ENCODE measurements at places on chromosomes 3 and 15.

- no peak for DNase-seq
Observed at GRCh38 chr3:189547448-189547847, 83.7 kb upstream of the TP63 start.

DNA sequence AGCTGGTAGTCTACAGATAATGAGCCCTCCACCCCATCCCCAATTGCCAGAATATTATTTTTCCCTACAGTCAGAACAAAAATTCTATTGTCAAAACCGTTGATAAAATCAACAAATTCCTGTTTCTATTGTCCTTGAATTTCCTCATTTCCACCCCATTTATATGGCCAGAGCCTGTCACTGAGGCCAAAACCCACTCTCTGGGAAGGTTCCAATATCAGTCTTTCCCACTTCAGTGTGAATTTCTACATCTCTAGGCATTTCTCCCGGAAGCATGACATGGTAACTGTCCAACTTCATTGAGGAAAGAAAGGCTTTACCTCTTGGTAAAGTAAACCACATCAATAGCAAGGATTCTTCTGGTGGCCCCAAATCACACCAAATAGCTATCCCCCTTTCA, 41.6 kb downstream of the C2CD4A start:
- no peak for DNase-seq

DNA sequence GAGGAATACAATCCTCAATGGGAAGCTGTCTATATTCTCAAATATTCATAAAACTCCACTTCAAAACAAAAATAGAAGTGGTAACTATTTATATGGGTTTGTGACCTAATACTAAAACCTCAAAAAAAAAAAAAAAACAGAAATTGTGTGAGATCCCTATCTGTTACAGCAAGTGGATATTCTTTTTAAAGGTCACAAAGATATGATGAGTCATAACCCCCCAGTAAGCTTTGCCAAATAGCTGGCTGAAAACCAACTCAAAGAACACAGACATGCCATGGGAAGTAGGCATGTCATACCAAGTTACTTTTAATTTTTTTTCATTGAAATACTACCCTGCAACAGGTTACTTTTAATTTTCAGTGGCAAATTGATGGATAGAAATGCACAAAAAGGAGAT, 62.5 kb downstream of the CBLB start:
- DNase-seq, result no peak

DNA sequence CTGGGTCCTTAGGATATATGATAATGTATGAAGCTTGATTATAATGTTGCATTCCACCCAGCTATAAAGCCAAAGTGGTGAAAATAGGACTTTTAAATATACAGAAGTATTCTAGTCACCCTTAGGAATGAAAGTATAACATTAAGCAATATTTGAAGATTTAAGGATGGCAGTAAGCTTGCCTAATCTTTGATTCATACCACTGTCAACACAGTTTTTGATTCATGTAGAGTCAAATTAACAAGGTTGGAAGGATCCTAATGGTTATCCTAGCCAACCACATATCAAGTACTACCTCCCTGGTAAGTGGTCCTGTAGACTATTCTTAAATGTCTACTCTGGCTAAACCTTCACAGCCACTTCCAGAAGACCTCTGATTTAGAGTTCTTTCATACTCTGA, 18.6 kb downstream of the ARIH1 start:
- DNase-seq, result no peak

GRCh38 chr3:83033133-83033532, 1271.7 kb upstream of the GBE1 start:
- DNase-seq, result peak; percentile 50

DNA sequence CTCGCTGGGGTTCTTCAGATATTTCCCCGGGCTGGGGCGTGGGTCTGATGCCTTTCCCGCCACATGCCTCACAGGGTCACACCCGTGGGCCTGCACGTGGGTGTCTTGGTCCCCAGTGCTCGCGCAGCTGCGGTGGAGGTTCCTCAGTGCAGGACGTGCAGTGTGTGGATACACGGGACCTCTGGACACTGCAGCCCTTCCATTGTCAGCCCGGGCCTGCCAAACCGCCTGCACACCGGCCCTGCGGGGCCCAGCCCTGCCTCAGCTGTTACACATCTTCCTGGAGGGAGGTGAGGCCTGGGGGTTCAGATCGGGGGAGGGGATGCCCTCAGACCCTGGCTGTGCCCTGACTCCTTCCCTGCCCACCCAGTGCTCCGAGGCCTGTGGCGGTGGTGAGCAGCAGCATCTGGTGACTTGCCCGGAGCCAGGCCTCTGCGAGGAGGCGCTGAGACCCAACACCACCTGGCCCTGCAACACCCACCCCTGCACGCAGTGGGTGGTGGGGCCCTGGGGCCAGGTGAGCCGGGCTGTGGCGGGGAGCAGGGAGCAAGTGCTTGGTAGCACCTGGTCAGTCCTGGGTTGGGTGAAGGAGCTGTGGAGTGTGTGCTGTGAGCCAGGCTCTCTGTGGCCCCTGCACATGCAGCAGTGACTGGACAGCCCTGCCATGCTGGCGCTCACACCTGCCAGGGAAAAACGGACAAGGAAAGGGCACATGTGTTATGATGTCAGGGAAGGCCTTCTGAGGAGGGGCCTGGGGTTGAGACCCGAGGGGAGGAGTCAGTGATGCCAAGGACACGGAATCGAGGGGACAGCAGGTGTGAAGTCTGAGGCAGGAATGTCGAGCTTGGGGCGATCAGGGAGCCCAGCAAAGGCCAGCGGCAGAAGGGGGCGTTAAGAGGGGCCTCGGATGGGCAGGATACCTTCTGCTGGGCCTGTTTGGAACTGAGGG, 88.9 kb downstream of the TBC1D2B start:
- no peak for DNase-seq

DNA sequence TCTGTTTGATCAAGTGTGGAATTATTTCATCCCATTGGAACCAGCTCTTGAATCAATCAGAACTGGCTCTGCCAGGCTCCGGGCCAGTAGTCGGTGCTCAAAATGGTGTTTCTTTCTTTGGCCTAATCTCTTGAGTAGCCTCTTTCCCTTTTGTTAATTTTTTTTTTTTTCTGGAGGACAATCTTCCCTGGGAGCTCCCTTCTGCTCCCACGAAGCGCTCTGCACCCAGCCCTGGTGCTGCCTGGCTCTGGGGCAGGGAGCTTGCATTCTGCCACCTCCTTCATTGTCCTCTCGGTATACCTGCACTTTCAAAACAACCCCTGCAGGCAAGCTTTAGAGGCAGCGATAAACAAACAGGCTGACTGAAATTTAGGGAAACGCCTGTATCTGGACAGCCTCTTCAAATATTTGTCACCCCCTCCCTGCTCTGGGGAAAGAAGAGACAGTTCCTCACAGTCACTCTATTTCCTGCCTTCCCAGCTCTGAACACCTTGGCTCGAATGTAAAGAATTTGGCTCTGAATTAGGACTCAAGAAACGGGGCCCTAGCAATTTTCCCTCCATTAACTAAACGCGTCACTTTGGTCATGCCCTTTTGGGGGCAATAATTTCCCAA, 1.1 kb upstream of the THSD4 start:
- DNase-seq, result peak; percentile 12

DNA sequence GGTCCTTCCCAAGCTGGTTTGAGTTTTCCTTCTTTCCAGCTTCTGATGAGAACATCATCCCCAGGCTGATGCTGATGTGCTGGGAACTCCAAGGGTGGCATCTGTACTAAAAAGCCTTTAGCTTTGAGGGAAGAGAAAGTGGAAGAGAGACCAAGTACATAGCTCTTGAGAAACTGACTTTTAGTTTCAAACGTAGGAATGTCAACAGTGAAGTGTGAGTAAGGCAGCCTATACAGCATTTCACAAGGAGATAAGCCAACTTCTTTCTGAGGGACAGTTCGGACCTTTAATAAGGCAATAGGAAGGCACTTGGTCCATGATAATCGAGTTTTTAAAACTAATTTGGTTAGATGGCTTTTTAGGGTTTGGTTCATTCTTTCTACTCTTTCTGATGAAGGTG, 53.7 kb downstream of the DLG1 start:
- DNase-seq, result no peak

DNA sequence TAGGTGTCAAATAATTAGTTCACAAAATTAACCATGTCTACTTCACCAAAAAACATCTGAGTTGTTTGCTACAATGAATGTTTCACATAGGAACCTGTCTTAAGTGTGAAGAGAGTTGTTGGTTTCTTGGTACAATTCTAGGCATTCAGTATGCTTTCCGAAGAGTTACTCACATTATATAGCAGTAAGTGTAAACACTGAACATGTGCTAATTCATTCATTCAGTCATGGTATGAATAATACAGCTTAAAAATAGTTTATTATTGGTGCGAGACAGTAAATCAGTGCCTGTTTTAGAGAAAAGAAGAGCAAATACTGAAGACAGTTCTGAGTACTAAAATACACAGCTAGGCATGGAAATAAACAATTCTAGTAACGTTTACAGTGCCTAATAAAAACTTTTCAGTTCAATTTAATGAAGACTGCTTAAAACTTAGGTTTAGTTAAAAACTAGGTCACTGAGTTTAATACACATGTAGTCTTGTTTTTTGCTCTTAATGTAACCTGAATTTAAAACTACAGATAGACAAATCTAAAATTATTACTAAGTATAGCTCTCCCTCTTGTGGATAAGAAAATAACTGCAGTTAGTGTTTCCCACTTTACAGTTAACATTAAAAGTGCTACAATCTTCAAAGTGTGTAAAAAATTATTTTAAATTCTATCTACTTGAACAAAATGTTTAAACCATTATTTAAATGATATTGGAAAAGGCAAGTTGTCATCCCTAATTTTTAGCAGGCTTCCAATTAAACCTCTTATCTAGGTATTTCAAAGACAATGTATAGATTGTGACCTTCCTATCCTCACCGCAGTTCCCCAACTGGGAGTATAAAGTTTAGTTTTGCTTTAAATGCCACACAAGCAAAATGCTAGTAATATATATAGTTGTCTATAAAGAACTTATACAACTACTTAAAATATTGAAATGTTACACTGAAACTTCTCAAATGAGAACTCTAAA, 20.1 kb upstream of the ZCWPW2 start:
- peak; percentile 7 for DNase-seq

DNA sequence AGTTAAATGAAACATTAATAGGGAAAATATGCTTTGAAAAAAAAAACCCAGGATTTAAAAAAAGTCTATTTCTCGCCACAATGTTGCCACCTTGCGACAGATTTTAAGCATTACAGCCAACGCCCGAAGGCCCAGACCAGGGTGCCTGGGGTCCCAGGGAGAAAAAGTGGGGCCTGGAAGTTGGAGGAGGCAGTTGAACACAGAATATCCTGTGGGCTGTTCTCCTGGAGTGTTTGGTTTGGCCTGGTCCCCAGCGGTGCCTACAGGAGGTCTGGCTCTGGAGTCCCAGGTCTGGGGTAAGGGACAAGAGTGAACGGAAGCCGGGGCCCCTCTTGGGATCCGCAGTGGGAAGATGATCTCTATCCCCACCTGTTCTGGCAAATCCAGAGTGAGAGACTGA, 3.4 kb downstream of the RNU6-1 start:
- DNase-seq, result peak; percentile 37

DNA sequence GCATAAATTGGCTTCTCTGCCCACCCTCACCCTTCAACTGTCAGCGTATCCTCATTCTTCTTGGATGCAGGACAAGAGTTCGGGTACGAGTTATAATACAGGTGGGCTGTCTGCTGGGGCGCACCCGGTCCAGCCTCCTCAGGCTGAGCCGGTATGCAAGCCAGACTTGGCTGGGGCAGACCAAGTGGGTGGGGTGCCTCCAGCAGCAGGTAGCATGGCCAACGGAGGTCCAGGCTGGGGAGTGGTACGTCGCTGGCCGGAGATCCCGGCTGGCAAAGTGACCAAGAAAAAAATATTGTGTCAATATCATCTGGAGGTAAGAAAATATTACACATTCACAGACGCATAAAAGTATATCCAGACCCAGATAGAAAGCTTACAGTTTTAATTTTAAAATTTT, 45.6 kb downstream of the GATM start:
- DNase-seq, result no peak

DNA sequence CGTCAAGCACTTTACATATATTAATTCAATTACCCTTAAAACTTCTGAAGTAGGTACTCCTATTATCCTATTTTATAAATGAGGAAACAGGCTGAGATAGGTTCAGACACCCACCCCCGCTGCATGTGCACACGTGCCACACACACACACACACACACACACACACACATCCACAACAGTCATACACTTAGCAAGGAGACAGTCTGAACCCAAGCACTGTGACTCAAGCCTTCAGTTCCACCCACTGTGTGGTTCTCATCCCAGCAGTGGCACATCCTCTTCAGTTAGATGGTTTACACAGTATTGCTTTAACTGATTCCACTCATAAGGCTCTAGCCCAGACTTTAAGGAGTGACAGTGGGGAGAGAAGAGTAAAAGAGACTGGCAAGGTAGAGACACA, 91.1 kb upstream of the FGF7 start:
- DNase-seq, result no peak

DNA sequence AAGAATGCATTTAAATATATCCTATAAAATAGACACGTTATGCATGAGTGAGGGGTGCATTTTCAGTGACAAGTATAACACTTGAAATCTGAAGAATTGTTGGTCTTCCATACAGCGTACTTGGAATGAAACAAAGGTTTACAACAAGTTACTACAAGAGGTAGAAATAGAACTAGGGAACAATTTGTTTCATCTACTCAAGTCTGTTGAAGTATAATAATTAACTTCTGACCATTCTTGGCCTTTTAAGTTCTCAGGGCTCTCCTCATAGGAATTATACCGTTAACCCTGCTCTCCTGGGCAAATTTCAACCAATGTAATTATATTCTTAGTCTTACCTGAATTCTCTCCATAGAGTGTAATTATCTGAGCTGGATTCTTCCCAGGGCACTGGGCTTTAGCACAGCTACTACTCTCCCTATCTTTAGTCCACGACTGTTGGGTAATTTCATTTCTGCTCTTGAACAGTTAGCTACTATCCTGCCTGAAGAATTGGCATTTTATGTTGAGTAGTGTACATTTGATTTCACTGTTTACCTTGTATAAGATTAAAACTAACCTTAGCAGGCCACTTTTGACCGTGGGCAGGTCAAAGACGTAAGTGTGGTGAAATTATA, 100.6 kb downstream of the UBE2E2 start:
- DNase-seq, result no peak

DNA sequence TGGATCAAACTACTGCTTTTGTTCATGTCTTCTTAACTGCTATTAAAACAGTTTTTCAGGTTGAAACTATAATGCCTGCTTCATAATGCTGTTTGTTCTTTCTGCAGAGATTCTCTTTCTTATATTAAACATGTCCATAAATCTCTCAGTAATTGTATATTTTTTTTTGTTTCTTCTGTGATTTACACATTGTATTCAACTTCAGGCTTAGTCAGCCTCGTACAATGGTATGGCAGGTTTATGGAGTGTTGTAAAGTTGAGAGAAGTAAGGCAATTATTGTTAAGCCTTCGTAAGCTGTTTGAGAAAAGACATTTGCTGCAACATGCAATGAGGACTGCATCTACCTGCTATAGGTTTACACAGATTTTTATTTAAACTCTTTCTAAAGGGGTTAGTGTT, 977.1 kb downstream of the DIPK2A start:
- no peak for DNase-seq

GRCh38 chr3:52865994-52866393, 31.2 kb upstream of the MUSTN1 start:
- DNase-seq, result no peak

- no peak for DNase-seq
Observed at GRCh38 chr3:140384876-140385275, 293.0 kb upstream of the TRIM42 start.
